Thyroid gland (tissue), 4 donors: ENCODE measurements at places on chromosomes 4 and X. TPM values are rescaled to one million over a fixed set of nuclear protein-coding genes. Genes with fewer than 3 reads are reported as not detected.

The FGB gene
- total RNA-seq, result 0.94 TPM

- no peak for DNase-seq
Measured at GRCh38 chr4:147530723-147531122, 49.8 kb downstream of the EDNRA start.

DNA sequence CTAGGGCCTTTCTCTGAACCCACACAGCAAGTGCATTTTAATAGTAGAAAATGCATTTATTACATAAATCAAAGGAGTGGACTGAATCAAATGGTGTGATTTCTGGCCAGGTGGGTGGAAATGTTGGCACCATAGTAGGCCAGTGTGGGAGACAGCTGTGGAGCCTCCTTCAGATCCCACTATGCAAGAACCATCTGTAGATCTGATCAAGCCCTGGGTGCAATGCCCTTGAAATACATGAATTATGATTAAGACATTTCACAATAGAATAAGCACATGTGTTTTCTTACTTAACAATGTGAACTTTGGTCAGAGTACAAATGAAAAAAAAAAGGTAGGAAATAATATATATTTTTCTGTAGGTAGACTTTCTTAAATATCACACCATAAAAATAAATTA lies 204.3 kb downstream of the PCDH7 start:
- DNase-seq, result no peak

DNA sequence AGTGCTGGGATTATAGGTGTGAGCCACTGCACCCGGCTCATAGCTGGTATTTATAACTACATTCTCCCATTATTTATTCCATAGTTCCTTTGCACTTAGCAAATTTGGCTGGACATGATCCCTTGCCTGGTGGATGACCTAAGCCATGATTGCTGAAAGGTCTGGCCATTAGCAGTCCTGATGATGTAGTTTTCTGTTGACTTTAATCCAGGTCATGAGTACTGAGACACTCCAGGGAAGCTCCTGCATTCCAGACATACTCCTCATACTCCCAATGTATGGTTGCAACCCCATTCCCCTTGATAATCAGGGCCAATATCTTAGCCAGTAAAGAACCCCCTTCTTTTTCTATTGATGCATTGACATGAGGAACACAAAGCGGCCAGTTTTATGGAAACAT lies 24.4 kb upstream of the MGST2 start:
- DNase-seq, result no peak

GRCh38 chrX:47898024-47898423 lies 61.3 kb downstream of the ZNF81 start:
- DNase-seq, result no peak

DNA sequence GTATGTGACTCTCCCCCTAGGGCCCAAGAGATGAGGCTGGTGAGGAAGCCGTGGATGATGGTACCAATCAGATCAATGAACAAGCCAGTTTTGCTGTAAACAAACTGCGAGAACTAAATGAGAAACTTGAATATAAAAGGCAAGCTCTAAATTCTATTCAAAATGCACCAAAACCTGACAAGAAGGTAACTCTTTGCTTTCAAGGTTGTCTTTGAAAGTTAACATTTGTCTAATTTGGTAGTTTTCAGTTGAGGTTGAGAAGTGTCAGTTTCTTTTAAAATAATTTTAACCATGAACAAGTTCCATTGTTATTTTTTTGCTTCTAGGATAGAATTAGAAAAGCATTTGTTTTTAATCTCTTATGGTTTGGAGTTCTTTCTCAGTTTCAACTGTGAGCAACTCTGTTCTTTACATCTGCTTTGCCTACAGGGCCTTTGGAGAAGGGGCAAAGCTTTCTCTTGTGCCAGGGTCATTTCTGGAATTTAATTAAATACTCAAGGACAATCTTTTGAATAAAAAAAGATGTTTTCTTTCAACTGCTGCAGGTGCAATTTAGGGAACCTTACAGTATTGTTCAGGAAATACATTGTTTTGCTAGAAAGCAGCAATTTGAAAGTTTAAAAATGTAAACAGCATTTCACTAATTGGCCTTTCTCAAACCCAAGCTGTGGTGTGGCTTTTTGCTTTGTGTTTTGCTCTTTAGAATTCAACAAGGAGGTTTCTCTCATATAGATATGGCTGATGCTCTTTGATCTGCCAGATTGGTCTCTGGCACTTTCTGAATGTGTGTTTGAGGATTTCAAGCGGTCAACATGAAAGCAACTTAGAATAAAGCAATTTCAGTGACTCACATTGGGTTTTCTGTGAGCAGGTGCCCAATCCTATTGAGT lies 62.9 kb downstream of the LRP2BP start:
- DNase-seq, result no peak
